Thyroid gland (tissue), 4 donors: ENCODE measurements at places on chromosomes 2 and 18. TPM values are rescaled to one million over a fixed set of nuclear protein-coding genes. Genes with fewer than 3 reads are reported as not detected.
A peak's percentile ranks its signal among the peaks of the same experiment; 100 is the strongest.

PSME4 gene
- 64.3 TPM for total RNA-seq

KYNU gene
- total RNA-seq = 2.3 TPM

DNA sequence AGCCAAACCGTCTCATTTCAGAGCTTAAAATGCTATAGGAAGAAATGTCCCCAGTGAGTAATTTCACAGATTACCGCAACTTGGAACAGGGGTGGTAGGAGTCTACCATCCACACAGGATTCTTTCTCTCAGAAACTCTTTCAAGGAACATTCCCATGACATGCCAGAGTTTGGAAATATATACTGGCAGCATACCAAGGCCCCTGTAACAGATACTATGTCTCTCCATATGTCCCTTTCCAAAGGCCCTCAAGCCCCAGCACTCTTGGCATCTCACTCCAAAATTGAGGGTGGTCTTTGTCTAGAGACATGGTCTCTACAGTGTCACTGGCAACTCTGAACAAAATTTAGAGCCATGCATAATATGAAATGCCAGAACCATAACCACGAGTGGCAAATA, 11.0 kb downstream of the FIGLA start:
- no peak for DNase-seq

GRCh38 chr2:42934580-42935186, 142.3 kb upstream of the HAAO start:
- DNase-seq = peak; percentile 73

GRCh38 chr2:121976926-121977325, 221.5 kb downstream of the TSN start:
- DNase-seq = no peak

DNA sequence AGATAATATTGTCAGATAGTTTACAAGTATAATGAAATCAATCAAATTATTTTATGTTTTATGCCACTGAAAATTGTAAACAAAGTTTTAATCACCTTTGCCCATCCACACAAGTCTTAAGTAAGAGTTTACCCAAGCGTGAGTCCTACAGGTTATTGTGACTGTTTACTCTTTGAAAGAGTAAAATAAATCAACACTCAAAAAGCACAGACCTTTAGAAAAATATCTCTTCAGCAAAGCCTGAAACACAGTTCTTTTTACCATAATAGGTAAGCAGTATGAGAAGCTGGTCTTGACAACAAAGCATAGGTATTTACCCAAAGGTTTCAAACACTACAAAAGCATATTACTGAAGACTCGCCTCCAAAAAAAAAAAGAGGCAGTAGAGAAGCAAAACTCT, 3.7 kb downstream of the ROCK2 start:
- DNase-seq = no peak
